Mesothelial cell of epicardium (in vitro differentiated cells): ENCODE measurements at places on chromosomes 4 and X. TPM values are rescaled to one million over a fixed set of nuclear protein-coding genes. Genes with fewer than 3 reads are reported as not detected.

The FRG2 gene
- not detected in 3 replicates for total RNA-seq

The SPATA4 gene
- 0.20 to 0.74 TPM (median 0.40 TPM) in 3 replicates for total RNA-seq

The HAUS7 gene
- 22.9 to 25.1 TPM (median 24.7 TPM) in 3 replicates for total RNA-seq

The STAP1 gene
- not detected in 3 replicates for total RNA-seq

The MAD2L1 gene
- 16.6 to 20.1 TPM (median 18.9 TPM) in 3 replicates for total RNA-seq

The CYTL1 gene
- 13.9 to 18.0 TPM (median 16.9 TPM) in 3 replicates for total RNA-seq

The NAP1L2 gene
- 1.00 to 1.3 TPM (median 1.1 TPM) in 3 replicates for total RNA-seq

The FAM9C gene
- total RNA-seq: 0.34 to 0.44 TPM (median 0.38 TPM) in 3 replicates

The SHROOM2 gene
- 12.5 to 13.5 TPM (median 13.3 TPM) in 3 replicates for total RNA-seq

The PFKFB1 gene
- 0.83 to 1.1 TPM (median 1.1 TPM) in 3 replicates for total RNA-seq

The LRRC66 gene
- total RNA-seq: 0.20 to 0.44 TPM (median 0.32 TPM) in 3 replicates

The SULT1E1 gene
- total RNA-seq: 118 to 122 TPM (median 121 TPM) in 3 replicates

GRCh38 chr4:101119141-101119540 is 228.2 kb downstream of the PPP3CA start:
- H3K27ac ChIP-seq: no peak overlapping the region
- no peak overlapping the region for H3K4me3 ChIP-seq
- no peaks in the 10 kb centered on the region for H3K36me3 ChIP-seq
- DNase-seq: no peak

- DNase-seq: no peak
- peak overlapping the region; percentile 25 for H3K27ac ChIP-seq
- no peaks in the 10 kb centered on the region for H3K27me3 ChIP-seq
- H3K4me3 ChIP-seq: peak overlapping the region; percentile 20
- peaks cover 47% of the 10 kb centered on the region for H3K4me1 ChIP-seq
- H3K36me3 ChIP-seq: peaks cover 9% of the 10 kb centered on the region
These were observed 680.4 kb downstream of the DMD start for GRCh38 chrX:32530802-32531403.

DNA sequence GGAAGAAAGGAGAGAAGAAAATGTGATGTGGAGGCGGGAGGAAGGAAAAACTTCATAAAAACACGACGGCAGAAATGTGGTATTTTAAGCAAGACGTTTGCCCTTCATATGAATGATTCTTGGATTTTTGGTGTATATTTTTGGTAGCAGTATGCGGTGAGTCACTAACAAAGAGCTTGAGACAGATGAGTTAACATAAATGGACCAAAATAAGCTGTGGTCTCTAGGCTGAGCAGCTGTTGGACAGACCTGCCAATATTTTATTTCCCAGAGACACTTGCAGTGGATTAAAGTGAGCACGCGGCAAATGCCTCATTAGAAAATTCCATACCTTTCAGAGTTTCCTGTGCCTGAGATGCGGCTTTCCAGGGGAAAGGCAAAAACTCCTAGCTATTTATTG is 43.1 kb upstream of the RPS6KA3 start:
- no peaks in the 10 kb centered on the region for H3K36me3 ChIP-seq
- H3K27me3 ChIP-seq: no peaks in the 10 kb centered on the region
- no peak overlapping the region for H3K27ac ChIP-seq
- no peak for DNase-seq
- no peak overlapping the region for H3K4me3 ChIP-seq
- H3K4me1 ChIP-seq: no peaks in the 10 kb centered on the region

DNA sequence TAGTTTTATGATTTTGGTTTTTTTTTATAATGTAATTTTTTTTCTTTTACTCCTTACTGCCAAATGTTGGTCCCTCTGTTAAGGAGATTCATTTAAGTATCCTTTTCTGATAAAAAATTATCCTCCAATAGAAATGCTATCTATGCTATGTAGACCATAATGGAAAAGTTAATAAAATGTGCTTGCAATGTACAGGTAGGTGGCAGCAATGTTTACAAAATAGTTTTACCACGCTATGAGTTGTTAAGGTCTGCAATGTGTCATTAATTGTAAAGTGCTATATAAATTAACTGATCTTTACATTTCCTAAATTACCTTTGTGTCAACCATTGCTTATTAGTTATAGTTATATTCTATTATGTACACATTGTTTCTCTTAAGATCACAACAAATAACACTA is 3.8 kb upstream of the CENPC start:
- no peak overlapping the region for H3K27ac ChIP-seq
- H3K36me3 ChIP-seq: no peaks in the 10 kb centered on the region
- no peaks in the 10 kb centered on the region for H3K27me3 ChIP-seq

DNA sequence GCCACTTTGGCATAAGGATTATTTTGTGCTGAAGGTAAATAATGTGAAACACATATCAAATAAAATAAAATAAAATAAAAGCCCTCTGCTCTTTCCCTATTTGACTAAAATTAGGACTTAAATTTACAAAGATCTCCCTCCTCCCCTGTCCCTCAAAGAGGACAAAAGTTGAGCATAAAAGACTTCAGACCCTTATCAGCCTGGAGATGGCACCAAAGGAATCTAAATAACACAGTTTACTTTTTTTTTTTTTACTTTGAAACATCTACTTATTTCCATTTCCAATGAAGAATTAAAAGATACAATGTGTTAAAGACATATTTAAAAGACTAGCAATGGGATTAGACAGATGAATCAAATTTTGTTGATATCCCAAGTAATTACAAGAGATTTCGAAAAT is 89.7 kb downstream of the EPHA5 start:
- H3K4me3 ChIP-seq: no peak overlapping the region
- H3K4me1 ChIP-seq: no peaks in the 10 kb centered on the region
- no peaks in the 10 kb centered on the region for H3K36me3 ChIP-seq
- no peaks in the 10 kb centered on the region for H3K27me3 ChIP-seq
- DNase-seq: no peak

GRCh38 chrX:110257889-110258288 is 60.0 kb downstream of the AMMECR1 start:
- H3K4me1 ChIP-seq: peaks cover 6% of the 10 kb centered on the region
- H3K36me3 ChIP-seq: no peaks in the 10 kb centered on the region
- H3K4me3 ChIP-seq: no peak overlapping the region
- no peaks in the 10 kb centered on the region for H3K27me3 ChIP-seq

DNA sequence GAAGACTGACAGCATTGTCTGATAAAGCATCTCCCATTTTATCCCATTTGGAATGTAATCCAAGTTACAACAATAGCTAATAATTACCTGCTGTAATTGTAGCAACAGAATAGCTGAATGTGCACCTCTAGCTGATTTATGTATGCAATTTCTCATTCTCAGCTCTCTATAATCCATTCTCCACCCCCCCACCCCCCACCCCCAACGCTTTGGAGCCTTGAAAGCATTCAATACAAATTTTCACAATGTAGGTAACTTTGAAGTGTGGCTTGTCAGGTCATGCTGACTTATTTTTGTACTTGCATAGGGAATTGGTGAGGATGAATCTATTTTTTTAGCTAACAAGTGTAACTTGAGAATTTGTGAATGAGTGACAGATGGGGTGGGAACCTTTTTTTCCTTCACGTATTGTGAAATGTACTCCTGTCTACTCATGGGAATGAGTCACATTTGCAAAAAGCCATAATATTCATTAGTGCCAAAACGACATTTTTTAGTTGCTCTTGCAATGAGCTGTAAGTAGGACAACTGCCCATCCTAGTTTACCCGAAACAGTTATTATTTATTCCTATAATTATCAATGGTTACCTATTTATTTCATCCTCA is 159.3 kb downstream of the PALLD start:
- H3K27me3 ChIP-seq: no peaks in the 10 kb centered on the region
- no peaks in the 10 kb centered on the region for H3K36me3 ChIP-seq
- H3K4me1 ChIP-seq: peaks cover 78% of the 10 kb centered on the region
- no peak overlapping the region for H3K27ac ChIP-seq
- H3K4me3 ChIP-seq: no peak overlapping the region

- DNase-seq: no peak
- no peaks in the 10 kb centered on the region for H3K36me3 ChIP-seq
- peak overlapping the region; percentile 61 for H3K27ac ChIP-seq
- peak overlapping the region; percentile 58 for H3K4me3 ChIP-seq
These were observed 91.5 kb downstream of the HPRT1 start for GRCh38 chrX:134551376-134552048.

GRCh38 chr4:44493924-44494323 is 45.3 kb upstream of the KCTD8 start:
- peaks cover 4% of the 10 kb centered on the region for H3K4me1 ChIP-seq
- peaks cover 4% of the 10 kb centered on the region for H3K27me3 ChIP-seq
- H3K4me3 ChIP-seq: no peak overlapping the region

- no peak for DNase-seq
- H3K27me3 ChIP-seq: peaks cover 33% of the 10 kb centered on the region
- H3K4me3 ChIP-seq: peak overlapping the region; percentile 54
These were observed 26.9 kb upstream of the PPP2R3B start for GRCh38 chrX:413322-414201.

- no peak overlapping the region for H3K4me3 ChIP-seq
- H3K4me1 ChIP-seq: peaks cover 39% of the 10 kb centered on the region
- DNase-seq: no peak
- H3K27me3 ChIP-seq: no peaks in the 10 kb centered on the region
These were observed 37.0 kb downstream of the GUCY1A1 start for GRCh38 chr4:155703486-155704247.

- H3K4me3 ChIP-seq: no peak overlapping the region
- no peaks in the 10 kb centered on the region for H3K27me3 ChIP-seq
- H3K27ac ChIP-seq: no peak overlapping the region
- no peak for DNase-seq
- H3K36me3 ChIP-seq: no peaks in the 10 kb centered on the region
- peaks cover 7% of the 10 kb centered on the region for H3K4me1 ChIP-seq
These were observed 6.3 kb upstream of the SH3KBP1 start for GRCh38 chrX:19893727-19894126.

DNA sequence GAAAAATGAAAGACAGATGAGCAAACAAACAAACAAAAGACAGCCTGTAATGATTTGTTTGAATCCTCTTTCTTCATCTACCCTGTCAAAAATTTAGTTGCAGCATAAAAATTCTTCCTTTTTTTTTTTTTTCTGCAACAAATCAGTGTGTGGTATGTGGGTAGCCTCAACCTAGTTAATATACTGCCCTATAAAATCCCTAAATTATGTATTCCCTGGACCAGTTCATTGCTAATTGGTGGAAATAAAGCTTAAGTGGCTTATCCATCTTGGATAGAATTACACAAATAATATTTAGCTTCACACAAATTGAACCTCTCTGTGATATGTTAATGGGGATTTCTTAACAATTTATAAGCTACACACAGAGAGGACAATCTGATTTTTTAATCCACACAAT is 208.4 kb downstream of the NDST4 start:
- H3K4me3 ChIP-seq: no peak overlapping the region
- no peaks in the 10 kb centered on the region for H3K27me3 ChIP-seq
- H3K36me3 ChIP-seq: no peaks in the 10 kb centered on the region

GRCh38 chr4:152979731-152980330 is 43.7 kb downstream of the FHDC1 start:
- H3K4me1 ChIP-seq: no peaks in the 10 kb centered on the region
- no peak for DNase-seq
- H3K4me3 ChIP-seq: no peak overlapping the region
- peaks cover 1% of the 10 kb centered on the region for H3K27me3 ChIP-seq

DNA sequence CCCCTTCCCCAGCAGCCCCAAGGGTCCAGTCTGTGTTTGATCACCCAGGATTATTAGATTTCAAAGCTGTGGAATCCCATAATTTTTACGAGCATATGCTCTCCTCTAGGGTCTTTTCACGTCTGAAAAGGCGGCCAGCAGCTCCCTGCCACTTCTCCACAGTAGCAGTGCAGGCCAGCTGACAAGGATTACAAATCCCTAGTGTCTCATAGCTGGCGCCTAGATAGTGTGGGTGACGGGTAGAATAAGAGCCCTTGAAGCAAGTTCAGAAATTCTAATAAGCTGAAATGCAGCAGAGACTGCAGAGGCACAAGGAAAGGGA is 79.4 kb downstream of the RLIM start:
- H3K4me3 ChIP-seq: peak overlapping the region; percentile 69
- peaks cover 8% of the 10 kb centered on the region for H3K36me3 ChIP-seq
- DNase-seq: no peak
- H3K27ac ChIP-seq: peak overlapping the region; percentile 47

- no peak for DNase-seq
- peaks cover 2% of the 10 kb centered on the region for H3K4me1 ChIP-seq
- peaks cover 70% of the 10 kb centered on the region for H3K36me3 ChIP-seq
- H3K4me3 ChIP-seq: no peak overlapping the region
- no peaks in the 10 kb centered on the region for H3K27me3 ChIP-seq
- no peak overlapping the region for H3K27ac ChIP-seq
These were observed 78.4 kb downstream of the IRF2 start for GRCh38 chr4:184395971-184396391.

GRCh38 chr4:171956678-171957077 is 143.5 kb downstream of the GALNTL6 start:
- no peaks in the 10 kb centered on the region for H3K36me3 ChIP-seq
- no peak for DNase-seq
- no peaks in the 10 kb centered on the region for H3K27me3 ChIP-seq
- no peaks in the 10 kb centered on the region for H3K4me1 ChIP-seq
- no peak overlapping the region for H3K4me3 ChIP-seq

GRCh38 chr4:128107766-128108165 is 46.7 kb downstream of the LARP1B start:
- H3K27ac ChIP-seq: no peak overlapping the region
- no peak for DNase-seq
- H3K4me1 ChIP-seq: no peaks in the 10 kb centered on the region
- H3K36me3 ChIP-seq: peaks cover 15% of the 10 kb centered on the region
- no peaks in the 10 kb centered on the region for H3K27me3 ChIP-seq

DNA sequence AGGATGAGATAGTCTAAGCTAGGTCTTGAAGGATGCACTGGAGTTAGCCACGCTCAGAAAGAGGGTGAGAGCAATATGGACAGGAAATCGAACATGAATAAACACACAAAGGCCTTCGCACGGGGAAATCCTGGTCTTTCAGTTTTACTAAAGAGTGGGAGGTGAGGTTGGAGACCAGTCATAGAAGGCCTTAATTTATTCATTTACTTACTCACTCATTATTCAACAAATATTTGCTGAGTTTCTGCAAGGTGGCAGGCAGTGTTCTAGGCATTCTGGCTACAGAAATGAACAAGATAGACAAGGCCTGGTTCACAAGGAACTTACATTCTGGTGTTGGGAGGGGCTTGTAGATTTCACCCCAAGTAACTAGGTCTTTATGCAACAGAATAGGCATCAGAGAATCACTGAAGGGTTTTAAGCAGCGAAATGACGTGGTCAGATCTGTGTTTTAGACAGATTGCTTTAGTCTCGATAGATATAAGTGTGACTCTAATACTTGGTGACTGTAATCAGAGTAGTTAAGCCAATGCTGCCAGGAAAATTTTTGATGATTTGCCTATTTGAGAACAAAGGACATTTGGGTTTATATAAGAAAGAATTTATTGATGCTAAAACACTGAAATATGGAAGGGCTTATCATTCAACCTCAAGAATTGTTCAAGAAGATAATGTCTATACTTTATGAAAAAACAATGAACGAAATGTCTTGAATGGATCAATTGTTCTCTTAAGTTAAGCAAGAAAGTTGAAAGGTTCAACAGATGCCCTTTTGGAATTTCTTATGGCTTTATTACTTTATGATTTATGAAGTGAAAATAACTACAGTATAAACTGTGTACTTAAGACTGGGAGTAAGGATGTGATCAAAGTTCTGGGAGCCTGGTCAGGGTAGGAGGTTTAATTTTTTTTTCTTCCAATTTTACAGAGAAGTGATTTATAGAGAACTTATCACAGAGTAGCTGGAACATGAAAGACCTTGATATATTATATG is 184.4 kb upstream of the CASK start:
- H3K4me3 ChIP-seq: no peak overlapping the region
- no peaks in the 10 kb centered on the region for H3K27me3 ChIP-seq
- no peaks in the 10 kb centered on the region for H3K36me3 ChIP-seq
- peak overlapping the region; percentile 59 for H3K27ac ChIP-seq
- H3K4me1 ChIP-seq: no peaks in the 10 kb centered on the region
